MV-4-11 (cell line): ENCODE measurements at places on chromosomes 2 and 18.

DNA sequence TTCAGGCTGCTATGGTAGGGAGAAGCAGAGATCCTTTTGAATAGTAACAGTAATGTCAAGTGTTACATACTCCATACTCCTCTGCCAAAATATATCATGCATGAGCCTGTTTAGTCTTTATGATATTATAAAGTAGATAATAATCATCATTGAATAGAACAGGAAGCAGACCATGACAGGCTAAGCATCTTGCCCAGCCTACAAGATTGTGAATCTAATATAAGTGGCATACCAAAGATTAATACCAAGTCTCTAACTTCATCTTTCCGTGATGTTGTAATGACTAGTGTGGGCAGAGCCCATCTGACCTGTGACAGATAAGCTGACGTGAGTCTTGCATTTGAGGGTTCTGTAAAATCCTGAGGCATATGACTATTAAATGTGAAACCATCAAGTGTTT is 13.1 kb downstream of the NDUFB3 start:
- no peak for DNase-seq

- DNase-seq: no peak
These were observed 76.5 kb downstream of the NOL10 start for GRCh38 chr2:10613263-10613662.

GRCh38 chr18:48866028-48866733 is 84.6 kb downstream of the SMAD7 start:
- no peak for DNase-seq

GRCh38 chr18:8153887-8154583 is 455.2 kb upstream of the RAB12 start:
- DNase-seq: no peak

- DNase-seq: no peak
These were observed 65.6 kb downstream of the RAPH1 start for GRCh38 chr2:203469546-203469945.

DNA sequence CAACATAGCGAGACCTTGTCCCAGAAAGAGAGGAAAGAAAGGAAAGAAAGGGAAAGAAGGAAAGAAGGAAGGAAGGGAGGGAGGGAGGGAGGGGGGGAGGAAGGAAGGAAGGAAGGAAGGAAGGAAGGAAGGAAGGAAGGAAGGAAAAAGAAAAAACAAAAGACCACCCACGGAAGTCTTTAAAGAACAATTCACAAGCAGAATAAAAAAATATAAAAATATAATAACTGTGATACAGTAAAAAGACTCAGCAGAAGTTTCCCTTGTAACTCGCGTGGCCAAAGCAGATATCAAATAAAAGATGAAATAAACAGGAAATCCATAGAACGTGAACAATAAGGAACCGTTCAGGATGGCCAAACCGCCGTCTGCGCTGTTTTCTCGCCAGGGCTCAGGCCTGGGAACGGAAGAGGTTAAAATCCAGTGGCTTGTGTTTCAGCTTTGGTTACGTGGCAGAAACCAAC is 1.2 kb upstream of the SLC1A4 start:
- DNase-seq: peak; percentile 98

DNA sequence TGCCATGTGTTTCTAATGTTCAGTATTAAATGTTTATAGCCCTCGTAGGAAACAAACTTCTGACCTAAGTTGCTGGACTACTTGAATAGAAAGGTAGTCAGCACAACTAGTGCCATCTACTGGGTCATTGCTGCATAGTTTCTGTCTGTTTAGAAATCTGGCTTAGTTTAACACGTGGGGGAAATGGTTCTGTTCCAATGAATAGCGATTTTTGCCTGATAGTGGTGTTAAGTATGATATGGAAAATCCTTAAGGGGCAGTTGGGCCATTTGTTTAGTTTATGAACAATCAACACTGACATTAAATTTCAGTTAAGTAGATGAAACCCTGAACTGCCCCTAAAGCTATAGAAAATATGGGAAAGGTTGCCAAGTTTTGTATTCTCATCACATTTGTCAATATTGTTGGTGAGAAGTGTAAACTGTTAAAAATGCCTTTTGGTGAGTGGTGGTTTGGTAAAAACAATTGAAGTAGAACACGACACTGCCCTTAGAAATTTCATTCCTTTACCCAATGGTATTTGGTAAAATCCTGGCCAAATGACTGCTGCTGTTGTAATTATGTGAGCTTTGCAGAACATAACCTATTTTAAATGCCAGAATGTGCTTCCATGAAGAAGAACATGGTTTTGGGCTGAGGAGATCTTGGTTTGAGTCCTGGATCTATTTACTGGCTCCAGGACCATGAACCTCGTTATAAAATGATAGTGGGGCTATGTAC is 13.2 kb downstream of the NABP1 start:
- DNase-seq: peak; percentile 74

DNA sequence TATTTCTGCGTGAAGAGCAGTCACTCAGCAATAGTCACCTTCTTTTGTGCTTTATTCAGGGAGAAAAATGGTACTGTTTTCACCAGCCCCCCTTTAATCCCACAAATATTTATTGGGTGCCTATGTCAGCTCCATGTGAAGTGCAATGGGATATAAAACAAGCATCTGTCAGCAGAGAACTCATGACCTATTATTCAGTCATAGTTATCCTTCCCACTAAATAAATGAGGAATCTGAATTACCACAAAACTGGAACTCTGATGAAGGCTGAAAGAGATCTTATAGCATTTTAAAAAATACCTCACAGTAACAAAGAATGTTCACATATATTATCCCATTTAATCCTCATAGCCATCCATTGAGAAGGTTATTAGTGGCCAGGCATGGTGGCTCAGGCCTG is 45.8 kb downstream of the DHX57 start:
- DNase-seq: no peak

DNA sequence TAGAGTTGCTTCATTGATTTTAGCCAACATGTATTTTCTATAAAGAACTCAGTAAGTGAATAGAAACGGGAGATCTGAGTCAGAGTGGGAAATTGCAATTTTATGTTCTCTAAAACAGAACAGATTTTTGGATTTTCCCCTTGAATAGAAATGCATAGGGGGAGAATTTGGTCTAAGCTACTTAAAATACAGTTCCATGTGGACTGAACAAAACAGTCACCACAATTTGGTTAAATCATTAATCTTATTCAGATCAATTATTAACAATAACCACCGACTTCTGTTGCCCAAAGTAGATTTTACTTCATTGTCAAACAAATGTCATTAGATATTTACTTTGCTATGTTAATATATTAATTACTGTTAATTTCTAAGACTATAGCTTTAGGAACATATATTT is 107.7 kb downstream of the SCG2 start:
- no peak for DNase-seq

GRCh38 chr2:1907291-1907690 is 163.0 kb upstream of the PXDN start:
- DNase-seq: no peak

- peak; percentile 90 for DNase-seq
These were observed 16.6 kb upstream of the HRH4 start for GRCh38 chr18:24443870-24444269.

DNA sequence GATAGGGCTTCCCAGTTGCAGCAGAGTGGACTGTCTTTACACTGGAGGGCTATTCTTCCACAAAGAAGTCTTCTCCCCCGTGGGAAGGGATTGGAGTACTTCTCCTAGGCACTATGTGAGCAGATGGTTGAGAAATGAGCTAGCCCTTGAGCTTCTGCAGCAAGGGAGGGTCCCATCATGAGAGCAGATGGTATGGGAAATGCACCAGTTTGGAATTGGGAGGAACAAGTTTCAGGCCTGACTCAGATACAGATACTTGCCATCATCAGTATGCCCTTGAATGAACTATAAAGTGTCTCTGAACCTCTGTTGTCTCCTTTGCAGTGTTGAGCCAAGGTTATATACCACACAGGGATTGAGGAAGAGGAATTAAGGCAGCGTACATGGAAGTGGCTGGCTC is 757.4 kb downstream of the RNF144A start:
- DNase-seq: no peak

DNA sequence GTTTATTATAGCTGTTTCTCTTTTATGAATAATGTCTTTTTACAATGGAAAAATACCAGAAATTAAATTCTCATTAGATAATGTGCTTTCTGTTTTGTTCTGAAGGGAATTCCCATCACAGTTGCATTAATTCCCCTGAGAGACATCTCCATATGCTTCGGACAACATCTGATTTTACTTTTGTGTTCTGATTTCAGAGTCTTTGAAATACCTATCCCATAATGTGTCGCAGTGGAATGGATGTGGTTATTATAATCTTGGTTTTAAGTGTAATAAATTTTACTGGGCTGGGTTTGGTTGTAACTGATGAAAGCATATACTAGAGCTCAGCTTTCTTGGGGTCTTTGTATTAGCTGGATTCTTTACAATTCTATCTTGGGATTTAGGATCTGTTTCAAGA is 12.5 kb downstream of the SPTBN1 start:
- DNase-seq: no peak

DNA sequence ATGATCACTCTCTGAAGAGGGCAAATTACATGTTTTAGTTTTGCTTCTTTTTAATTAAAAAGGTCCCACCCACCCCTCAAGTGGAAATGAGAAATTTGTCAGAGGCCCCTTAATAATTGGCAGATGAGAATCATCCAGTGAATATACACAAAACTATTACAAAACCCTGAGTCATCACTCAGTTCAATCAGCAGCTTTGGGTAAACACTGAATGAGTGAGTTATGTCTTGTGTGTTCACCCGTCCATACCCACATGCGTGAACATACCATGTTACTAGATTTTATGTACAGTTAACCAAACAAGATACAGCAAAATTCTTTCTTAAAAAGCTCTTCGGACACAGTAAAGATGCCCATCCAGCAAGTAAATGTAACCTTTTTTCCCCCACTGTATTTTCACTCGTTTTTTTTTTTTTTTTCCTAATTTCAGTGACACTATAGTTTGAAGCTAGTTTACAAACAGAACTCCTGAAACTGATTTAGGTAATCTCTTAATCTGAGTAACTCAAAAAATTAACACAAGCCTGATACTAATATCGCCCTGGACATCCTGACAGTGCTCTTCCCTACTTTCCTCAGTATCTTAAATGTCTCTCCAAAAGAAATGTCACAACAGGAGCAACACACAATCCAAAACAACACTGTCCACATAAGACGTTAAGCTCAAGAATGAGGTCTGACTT is 1.4 kb downstream of the PSME4 start:
- peak; percentile 60 for DNase-seq

DNA sequence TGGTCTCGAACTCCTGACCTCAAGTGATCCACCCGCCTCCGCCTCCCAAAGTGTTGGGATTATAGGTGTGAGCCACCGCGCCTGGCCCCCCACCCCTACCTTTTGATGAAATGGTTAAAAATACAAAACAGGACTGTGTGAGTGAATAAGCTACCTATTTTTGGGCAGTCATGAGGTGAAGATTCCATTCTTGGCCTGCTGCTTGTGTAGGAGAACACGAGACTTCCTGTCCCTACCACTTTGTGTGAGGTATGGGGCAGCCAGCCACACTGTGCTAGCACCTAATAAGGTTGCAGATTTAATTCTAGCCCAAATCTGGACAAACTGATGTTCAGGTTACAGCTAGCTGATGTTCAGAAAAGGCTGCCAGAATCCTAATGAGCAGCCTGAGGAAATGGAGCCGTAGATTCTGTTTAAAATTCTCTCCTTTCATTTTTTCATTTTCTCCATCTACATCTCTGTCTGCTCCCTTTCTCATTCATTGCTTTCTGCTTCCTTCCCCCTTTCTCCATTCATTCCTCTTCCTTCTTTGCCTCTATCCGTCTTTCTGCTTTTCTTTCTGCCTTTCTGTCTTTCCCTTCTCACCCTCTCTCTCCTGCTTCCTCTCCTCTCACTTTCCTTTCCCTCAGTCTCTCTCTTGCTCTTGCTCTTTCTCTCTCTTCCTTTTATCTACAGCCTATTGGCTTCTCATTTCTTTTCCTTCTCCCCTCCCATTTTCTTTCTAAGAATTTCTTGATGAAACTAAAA is 4.6 kb upstream of the LTBP1 start:
- no peak for DNase-seq

DNA sequence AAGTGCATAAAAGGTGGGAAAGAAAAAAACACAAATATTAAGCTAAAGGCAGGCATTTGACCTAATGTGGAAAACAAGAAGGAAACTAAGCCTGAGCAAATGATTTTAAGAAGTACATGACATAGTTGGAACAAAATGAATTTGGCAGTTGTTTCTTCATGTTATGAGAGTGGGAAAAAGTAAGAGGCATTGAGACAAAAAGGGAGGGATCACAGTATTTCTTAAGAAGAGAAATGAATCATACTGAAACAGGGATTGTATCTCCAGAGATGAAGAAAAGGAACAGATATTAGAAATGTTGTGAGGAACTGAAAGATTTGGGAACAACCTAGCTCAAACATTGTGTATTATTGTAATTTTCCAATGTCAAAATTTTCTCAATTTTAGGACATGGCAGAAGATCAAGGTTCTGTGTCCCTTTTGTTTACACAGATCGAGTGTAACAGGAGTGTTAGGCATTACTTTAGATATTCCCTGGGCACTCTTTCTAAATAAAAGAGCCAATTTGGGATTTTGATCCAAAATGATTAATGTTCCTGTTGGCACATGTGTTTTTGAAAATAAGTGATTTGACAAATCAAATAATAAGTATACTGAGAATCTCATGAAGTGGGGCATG is 98.6 kb downstream of the CALCRL start:
- DNase-seq: peak; percentile 87

- DNase-seq: peak; percentile 99
These were observed 14.2 kb upstream of the CXCR4 start for GRCh38 chr2:136131961-136132824.

DNA sequence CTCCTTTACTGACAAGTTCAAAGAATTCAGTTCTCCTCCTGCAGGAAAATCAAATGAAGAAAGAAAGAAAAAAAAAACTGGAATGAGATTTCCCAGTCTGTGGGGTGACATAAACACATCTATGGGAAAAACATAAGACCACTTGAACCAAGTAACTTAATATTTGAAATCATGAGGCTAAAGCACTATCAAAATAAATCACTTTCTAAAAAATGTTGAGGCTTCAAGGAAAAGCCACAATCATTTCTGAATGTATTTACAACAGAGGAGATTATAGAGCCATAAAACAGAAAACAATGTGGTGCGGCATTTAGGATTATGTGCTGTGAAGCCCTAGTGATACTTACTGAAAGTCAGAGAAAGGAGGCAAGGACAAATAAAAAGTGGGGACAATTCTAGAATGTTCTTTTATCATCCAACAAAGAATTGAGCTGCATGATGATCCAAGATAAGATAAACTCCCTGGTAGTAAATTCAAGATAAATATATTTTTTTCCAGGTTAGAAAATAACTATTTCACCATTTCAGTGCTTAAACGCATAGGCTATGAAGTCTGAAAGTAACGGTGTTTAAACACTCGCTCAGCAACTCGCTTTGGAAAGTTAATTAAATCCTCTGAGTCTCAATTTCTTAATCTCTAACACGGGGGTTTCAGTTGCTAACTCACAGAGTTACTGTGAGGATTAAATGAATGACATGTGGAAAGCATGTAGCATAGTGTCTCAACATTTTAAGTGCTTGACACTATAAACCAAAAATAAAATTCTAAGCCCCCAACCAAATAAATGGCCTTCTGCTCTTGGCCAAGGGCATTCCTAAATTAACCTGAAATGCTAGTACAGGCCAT is 288.5 kb downstream of the AGPS start:
- DNase-seq: no peak
